ENCODE measurements at places on chromosomes 7 and 10.

DNA sequence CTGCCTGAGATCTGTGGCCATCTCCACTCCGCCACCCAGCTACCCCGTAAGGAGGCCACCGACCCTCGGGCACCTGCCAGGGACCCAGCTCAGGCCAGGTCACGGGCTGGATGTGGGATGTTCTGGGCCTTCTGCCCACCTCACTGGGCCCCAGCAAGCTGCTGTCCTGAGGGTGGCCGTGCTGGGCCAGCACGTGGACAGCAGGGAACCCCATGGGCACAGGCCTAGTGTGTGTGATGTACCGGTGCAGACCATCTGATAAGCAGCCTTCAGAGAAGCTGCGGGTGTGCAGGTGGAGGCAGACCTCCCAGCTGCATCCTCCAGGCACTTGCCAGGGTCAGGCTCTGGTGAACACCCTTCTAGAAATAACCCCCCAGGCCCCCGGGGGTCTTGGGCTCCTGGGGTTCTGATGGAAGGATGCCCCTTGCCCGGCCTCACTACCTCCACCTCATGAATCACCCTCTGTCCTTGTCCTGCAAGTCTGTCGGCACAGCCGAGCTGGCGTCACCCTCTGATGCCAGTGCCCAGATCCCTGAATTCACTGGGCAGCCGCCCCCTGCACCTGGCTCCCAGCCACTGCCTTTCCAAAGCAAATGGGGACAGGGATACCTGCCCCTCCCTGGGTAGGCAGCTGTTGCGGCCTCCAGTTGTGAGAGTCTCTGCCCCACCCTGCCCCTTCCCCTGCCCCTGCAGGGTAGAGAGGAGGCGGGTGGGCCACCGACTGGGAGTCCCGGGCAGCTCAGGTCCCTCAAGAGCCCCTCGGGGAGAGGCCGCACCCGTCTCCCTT, 139.8 kb downstream of the FAM53B start:
- DNase-seq = no peak

DNA sequence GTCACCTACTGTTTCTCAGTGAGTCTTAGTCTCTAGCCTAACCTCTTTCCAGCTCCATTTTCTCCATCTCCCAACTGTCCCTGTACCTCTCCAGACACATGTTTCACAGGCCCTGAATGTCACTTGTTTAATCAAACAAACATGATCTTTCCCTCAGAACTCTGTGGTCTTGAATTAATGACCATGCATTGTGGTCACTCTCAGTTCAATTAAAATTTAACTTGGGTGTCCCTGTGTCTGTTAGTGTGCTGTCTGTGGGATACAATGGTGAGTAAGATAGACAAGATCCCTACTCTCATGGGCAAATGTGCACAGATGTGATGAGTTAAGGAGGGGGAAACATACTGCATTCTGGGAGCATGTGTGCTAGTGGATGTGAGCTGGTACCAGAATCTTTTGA, 65.0 kb downstream of the RBM33 start:
- no peak for DNase-seq

DNA sequence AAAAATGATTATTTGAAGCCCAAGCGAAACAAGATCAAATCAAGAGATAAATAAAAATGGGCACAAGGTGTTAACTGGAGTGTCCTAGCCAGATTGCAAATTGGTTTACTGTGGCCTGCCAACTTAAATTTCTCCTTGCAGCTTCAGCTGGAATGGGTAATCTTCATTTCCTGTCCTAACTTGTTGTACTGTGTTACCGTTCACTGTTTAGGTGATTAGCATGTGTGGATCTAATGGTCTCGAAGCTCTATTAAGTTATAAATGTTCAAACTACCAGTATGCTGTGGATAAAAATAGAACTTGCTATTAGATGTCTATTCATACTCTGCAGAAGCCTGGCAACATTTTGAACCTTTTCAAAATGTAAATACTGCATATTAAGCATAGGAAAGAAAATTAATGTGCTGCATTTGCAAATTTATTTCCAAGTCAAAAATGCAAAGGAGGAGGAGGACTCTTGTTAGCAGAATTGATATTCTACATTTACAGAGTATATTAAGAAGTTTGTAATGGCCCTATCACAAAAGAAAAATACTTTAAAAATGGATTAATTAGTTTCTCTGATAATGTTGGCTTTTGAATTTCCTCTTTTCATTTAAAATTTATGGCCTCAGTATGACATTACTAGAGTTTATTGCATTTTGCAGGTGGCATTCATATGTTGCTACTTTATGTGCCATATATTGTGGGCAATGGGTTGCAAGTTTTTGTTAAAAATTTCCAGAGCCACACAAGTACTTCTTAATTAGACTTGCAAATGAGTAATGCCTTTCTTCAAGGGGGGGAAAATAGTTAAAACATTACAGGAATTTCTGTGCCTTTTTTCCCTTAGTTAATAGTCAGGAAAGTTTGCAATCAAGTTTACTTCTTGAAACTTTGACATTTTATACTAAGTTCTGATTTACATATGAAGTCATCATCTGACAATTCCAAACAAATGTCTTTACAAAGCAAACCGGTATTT, 92.1 kb downstream of the CABCOCO1 start:
- no peak for DNase-seq

GRCh38 chr7:142602756-142603155, 146.5 kb upstream of the PRSS1 start:
- DNase-seq = no peak

DNA sequence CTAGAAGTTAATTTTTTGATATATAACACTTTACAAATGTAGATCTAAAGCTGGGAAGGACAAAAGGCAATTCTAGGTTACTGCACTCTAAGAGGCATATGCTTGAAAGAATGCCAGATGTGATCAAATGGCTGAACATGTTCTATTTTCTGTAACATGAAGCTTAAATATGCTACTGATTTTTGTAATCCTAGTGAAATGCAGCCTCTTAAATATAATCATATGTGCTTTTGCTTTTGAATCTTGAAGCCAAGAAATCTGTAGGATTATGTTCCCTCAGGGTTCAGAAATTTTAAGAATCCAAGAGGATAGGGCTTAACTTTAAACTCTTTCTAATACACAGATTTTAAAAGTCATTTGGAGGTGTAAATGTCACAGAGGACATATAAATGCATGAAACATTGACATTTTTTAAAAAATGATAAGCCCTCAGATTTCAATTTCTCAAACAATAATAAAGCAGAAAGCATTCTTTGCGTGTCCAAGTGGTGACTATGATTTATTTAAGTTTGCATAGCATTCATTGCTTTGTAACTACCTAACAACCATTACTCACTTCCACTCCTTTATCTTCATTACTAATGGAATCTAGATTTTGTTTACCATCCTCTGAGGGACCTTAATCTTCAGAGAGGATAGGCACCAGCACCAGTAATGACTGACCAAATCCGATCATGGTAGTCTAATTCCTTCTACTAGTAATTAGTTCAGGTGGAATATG, 170.4 kb downstream of the MAGI2 start:
- DNase-seq = no peak

DNA sequence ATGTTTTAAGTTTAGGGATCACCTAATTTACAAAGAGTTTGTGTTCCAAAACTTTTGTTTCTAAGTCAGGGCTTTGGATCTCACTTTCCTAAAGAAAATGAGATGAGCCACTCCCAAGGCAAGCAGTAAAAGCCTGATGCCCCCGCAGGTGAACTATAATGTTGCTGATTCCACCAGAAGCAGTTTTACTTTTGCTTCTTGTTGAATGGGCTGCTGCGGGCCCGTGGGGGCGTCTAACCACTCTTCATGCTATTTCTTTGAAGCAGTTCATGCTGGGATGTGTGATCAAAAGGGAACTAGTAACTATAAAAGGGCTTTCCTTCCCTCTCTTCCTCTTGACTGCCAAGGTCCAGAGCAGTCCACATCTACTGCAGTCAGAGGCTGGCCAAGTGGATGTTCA, 118.7 kb upstream of the NEBL start:
- no peak for DNase-seq

GRCh38 chr7:19482628-19483027, 226.2 kb downstream of the POLR1F start:
- DNase-seq = no peak

DNA sequence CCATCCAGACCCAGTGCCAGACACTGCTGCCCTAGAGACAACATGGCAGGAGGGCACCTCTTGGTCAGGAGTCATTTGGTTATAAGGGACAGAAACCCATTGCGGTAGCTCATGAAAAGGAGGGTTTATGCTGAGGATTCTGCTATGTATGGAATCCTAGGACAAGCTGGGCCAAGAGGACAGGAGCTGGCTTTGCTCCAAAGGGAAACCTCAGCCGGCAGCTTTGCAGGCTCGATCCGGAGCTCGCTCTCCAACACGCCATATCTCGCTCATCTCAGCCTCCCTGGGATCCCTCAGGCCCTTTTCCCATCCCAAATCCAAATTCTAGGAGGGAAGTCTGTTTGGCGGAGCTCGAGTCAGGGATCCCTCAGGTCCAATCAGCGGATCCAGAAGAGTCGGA, 345.7 kb downstream of the GLRX3 start:
- no peak for DNase-seq

DNA sequence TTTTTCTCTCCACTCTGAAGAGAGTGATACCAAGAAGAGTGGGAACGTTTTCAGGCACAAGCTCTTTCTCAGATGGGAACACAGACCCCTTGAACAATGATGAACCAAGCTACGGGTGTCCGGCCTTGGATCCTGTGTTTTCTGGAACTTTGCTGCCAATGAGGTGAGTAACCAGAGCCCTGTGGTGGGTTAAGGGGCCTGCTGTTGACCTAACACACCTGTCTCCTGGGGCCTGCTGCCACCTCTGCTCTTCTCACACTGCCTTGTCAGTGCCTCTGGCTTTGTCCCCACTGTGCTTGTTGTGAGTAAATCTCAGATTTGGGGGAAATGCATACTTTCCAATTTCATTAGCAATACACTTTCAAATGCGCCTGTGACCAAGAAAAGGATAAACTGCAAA, 1.4 kb upstream of the PKD1L1 start:
- DNase-seq = no peak

GRCh38 chr7:50717181-50717580, 65.5 kb downstream of the GRB10 start:
- no peak for DNase-seq

GRCh38 chr10:1133495-1134045, 77.4 kb downstream of the WDR37 start:
- DNase-seq = no peak

GRCh38 chr7:130397758-130398073, 17.4 kb downstream of the CPA1 start:
- no peak for DNase-seq

DNA sequence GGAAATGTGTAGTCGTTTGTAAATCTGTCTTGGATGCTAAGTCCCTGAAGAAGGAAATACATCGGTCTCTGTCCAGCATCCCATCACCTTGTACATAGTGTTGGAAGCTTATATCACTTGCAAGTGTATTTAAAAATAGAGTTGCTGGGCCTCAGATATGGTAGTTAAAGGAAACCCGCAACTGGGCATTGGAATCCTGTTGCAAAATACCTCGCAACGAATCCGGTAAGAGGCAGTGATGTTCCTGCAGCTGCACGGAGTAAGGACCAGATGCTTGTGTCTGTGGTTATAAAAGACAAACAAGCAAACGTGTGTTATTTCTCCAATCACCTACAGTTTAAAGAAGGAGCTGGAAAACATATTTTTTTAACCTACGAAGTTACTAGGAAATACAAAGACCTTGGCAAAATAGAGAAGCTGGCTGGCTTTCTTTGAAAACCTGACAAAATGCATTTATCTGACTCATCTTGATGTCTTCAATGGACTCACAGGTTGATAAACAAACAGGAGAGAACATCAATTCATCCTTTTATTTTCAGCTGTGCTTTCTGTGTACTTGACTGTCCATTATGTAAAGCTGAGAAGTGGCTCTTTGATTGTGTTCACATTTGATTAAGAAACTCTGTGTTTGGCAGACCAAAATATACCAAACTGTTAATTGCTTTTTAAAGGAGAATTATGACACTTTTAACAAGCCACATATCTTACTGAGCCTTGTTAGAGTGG, 326.4 kb downstream of the SFMBT2 start:
- no peak for DNase-seq

GRCh38 chr10:133276100-133276434, 601 bp downstream of the ADAM8 start:
- no peak for DNase-seq

DNA sequence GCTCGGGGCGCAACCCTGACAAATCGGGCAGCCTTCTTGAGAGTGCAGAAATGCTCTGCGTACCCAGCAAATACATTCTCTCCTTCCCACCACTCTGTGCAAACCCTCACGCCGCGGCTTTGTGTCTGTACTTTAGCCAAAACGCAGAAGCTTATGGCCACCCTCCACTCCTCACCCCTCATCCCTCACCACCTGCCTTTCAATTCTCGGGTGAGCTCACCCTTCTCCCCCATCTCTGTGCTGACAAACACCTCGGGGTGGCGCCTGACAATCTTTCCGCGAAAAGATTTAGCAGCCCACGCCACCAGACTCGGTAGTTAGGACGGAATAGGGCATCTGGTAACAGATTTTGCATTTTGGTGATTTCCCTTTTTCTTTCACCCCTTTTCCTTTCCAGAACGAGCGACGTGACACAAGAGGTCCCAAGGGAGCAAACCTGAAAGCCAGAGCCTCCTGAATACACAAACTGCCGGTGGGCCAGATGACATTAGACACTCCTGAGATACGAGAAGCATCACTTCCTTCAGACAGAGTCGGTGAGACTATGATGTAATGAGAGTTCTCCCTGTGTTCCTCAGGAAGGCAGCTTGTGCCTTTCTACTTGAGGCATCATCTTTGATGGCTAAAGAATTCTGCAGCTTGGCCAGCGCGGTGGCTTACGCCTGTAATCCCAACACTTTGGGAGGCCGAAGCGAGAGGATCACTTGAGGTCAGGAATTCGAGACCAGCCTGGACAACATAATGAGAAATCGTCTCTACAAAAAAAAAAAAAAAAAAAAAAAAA, 671 bp upstream of the ATAD1 start:
- DNase-seq = peak; percentile 77

- no peak for DNase-seq
Measured at GRCh38 chr7:82241356-82241755, 202.2 kb downstream of the CACNA2D1 start.

DNA sequence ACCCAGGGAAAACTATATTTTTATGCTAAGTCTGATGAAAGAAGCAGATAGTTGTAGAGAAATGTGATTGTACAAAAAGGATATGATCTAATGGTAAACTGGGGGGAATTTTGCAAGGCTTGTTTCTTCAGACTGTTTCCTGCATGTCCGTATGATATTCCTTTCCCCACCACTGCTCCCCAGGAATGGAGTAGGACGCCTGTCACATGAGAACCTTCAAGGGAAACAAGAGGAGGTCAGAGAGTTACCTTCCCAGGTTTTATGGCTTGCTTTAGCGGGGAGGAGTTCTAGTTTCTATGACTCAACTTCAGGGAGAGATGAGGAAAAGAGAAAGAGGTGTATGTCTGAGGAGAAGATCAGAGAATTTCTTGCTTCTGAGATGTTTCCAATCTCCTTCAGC, 16.4 kb upstream of the ITPRID1 start:
- no peak for DNase-seq

DNA sequence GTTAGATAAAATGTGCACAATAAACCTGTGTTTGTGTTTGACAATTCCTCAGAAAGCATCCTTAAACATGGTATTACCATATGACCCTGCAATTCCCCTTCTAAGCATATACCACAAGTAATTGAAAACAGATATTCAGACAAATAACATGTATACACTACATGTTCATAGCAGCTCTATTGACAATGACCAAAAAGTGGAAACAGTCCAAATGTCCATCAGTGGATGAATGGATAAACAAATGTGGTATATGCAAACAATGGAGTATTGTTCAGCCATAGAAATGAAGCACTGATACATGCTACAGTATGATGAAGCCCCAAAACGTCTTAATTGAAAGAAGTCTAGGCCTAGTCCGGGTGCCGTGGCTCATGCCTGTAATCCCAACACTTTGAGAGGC, 280.1 kb downstream of the OTUD1 start:
- DNase-seq = no peak

GRCh38 chr10:90856261-90856660, 1.6 kb downstream of the HTR7 start:
- no peak for DNase-seq

Data from CD4-positive, alpha-beta T cell (primary cell).